CD4-positive, alpha-beta T cell treated with Interleukin-10 for 1 hour (primary cell): ENCODE measurements at places on chromosomes 7 and 10.
A peak's percentile ranks its signal among the peaks of the same experiment; 100 is the strongest.

GRCh38 chr10:100904917-100905316, 7.8 kb upstream of the SLF2 start:
- no peak for DNase-seq

- DNase-seq, result no peak
Measured at GRCh38 chr7:8637322-8637721, 203.9 kb downstream of the NXPH1 start.

GRCh38 chr10:11180228-11180627, 162.6 kb downstream of the CELF2 start:
- peak; percentile 80 for DNase-seq

DNA sequence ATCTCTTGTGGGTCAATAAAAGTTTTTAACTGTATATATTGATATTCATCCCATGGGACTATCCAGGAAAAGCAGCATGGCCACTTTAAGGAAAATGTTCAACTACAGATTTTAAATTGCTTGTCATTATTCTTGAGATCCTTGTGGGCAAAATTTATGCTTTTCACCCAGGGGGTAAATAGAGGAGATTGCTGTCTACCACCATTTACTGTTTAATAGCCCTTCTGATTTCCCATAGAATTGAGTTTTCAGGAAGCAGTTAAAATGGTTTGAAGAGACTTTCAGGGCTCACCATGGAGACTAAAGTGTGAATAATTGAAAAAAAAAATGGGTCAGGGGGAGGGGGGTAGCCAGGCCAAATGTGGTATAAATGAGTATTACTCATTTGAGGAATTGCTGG, 901.1 kb upstream of the POT1 start:
- no peak for DNase-seq

- DNase-seq, result no peak
Measured at GRCh38 chr7:104978460-104978859, 35.5 kb upstream of the KMT2E start.
